ENCODE measurements at places on chromosomes 12 and 14.
A peak's percentile ranks its signal among the peaks of the same experiment; 100 is the strongest.

DNA sequence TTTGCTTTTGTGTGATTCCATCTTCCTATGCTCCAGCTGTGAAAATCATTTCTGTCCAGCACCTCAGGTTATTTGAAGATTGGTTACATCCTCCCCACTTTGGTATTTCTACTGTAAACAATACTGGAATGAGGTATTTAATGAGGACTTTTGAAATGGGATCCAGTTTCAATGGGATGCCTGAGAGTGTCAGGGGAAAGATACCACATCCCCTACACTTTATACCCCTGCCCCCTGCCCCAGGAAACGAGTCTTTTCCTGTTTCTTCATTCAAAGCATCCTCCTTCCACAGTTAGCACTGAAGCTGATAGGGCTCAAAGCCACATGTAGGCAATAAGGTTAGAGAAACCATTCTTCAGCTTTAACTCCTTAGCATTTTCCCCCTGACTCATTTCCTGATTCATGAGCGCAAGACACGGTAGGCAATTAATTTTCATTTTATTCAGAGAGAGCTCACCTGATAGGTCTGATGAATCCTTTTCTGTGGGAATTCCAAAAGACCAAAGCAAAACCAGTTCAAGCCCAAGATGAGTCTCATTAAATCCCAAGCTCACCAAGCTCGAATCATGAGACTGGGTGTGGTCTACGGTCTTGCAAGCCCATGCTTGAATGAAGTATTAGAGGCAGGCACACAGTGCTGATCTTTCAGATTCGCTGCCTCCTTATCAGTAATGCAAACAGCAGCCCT is 143.6 kb upstream of the CRY1 start:
- H3K27ac ChIP-seq: no peak overlapping the region
- H3K36me3 ChIP-seq: no peaks in the 10 kb centered on the region
- no peak overlapping the region for H3K4me3 ChIP-seq

- H3K27ac ChIP-seq: peak overlapping the region; percentile 87
- peak; percentile 93 for DNase-seq
- no peaks in the 10 kb centered on the region for H3K36me3 ChIP-seq
- peaks cover 25% of the 10 kb centered on the region for H3K4me1 ChIP-seq
- H3K4me3 ChIP-seq: peak overlapping the region; percentile 37
- H3K27me3 ChIP-seq: no peaks in the 10 kb centered on the region
Observed at GRCh38 chr14:100067971-100068959, 3.0 kb downstream of the EVL start.

DNA sequence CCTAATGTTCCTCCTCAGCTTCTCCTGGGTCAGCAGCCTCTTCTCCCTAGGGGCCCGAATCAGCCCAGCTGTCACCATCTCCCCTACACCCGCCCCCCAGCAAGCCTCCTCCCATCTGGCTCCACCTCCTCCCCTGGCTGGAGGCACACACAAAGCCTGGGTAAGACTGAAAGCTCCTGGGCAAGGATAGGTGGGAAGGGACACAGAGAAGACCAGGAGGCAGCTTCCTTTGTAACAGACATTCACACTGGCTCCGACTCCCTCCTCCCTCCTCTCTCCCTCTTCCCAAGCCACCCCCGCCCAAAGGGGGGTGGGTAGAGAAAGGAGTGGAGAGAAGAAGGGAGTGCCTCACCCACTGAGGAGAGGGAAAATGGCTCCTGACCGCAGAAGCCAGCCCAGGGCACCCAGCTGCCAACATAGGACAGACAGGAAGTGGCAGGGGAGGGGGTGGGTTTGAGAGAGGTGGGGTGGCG is 4.0 kb downstream of the CHD4 start:
- peak; percentile 49 for DNase-seq
- H3K4me3 ChIP-seq: peak overlapping the region; percentile 29
- H3K27ac ChIP-seq: peak overlapping the region; percentile 18
- no peaks in the 10 kb centered on the region for H3K36me3 ChIP-seq
- no peaks in the 10 kb centered on the region for H3K4me1 ChIP-seq

- no peak overlapping the region for H3K4me3 ChIP-seq
- peak overlapping the region; percentile 14 for H3K27ac ChIP-seq
- DNase-seq: no peak
- H3K4me1 ChIP-seq: no peaks in the 10 kb centered on the region
Observed at GRCh38 chr12:124326871-124327270, 32.0 kb downstream of the RFLNA start.

GRCh38 chr12:51773145-51773869 is 75.2 kb downstream of the FIGNL2 start:
- H3K36me3 ChIP-seq: no peaks in the 10 kb centered on the region
- no peak for DNase-seq
- H3K27ac ChIP-seq: no peak overlapping the region

DNA sequence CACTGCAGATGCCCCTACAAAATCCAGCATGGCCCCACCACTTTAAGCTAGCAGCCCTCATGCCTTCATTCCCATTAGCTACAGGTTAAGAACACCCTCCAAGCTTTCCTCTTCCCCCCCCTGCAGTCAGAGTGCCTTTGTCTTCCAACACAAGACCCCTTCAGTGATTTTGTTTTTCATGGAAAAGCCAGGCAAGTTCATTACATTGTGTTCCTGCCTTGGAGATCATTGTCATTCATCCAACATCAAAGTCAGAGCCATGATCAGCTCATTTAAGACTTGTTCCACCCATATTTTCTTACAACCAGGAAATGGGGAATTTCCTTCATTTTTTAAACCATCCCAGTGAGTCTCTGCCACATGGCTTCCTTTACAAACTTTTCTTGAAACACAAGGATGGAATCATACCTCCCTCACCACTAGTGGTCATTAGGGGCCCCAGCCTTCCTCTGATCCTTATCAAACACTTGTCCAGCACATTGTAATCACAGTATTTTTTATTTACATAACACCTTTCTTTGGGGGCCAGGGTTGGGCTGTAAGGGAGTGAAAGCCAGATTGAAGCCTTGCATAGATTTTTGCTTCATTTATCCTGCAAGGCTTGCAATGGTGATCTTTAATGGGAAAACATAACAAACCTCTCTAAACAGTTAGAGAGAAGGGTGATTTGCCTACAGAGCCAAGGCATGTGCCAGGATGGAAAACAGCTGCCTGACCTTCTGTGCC is 765.3 kb downstream of the MED13L start:
- H3K4me1 ChIP-seq: no peaks in the 10 kb centered on the region
- H3K36me3 ChIP-seq: no peaks in the 10 kb centered on the region
- no peak overlapping the region for H3K27ac ChIP-seq
- H3K4me3 ChIP-seq: no peak overlapping the region

DNA sequence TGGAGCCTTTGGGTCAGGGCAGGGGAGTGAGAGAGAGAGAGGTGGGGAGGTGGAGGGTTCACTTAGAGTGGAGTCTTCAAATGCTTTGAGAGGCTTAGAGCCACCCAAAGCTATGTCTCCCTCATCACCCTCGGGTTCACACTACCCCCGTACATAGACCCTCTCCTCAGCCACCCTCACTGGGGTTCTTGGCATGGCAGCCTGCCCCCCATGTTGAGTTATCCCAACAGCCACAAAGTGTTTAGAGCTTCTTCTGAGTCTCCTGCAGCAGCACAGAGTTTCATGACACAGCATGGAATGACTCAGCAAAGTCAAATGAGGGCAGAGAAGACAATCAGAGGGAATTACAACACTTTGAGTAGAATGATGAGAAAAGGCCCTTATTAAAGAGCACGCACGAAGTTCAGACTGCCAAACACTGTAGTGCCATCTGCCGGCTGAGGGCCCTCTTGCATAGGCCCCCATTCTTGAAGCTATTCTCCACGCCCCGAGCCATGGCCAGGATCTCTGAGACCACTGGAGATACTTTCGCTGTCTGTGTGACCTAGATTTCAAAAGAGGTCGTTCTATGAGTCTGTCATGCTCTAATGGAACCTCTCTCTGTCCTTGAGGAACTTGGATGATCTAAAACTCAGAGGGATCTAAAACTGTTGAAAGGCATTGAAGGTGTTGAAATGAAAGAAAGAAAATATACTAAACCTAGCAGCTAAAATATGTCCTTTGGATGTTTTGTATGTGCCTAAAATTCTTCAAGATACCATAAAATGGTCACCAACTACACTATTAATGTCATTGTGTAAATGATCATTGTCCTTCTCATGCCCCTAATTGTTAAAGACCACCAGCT is 221.9 kb downstream of the PELI2 start:
- no peaks in the 10 kb centered on the region for H3K36me3 ChIP-seq
- DNase-seq: peak; percentile 60
- H3K4me3 ChIP-seq: no peak overlapping the region
- no peaks in the 10 kb centered on the region for H3K4me1 ChIP-seq
- no peaks in the 10 kb centered on the region for H3K27me3 ChIP-seq
- peak overlapping the region; percentile 9 for H3K27ac ChIP-seq

- H3K27me3 ChIP-seq: no peaks in the 10 kb centered on the region
- H3K4me3 ChIP-seq: no peak overlapping the region
- no peak overlapping the region for H3K27ac ChIP-seq
- H3K36me3 ChIP-seq: no peaks in the 10 kb centered on the region
Observed at GRCh38 chr12:11580125-11580751, 69.2 kb upstream of the ETV6 start.

GRCh38 chr12:51391283-51392123 is at the start of gene GALNT6:
TSS of gene GALNT6 (minus strand) at chr12:51391406. CDS start at chr12:51379781, 11,625 bp downstream.
- peak within 1 kb of the TSS; percentile 52 for H3K27ac ChIP-seq
- peak within 1 kb of the TSS; percentile 71 for H3K4me3 ChIP-seq
- peak; percentile 87 for DNase-seq
- H3K4me1 ChIP-seq: peaks cover 9% of the 10 kb centered on the region

DNA sequence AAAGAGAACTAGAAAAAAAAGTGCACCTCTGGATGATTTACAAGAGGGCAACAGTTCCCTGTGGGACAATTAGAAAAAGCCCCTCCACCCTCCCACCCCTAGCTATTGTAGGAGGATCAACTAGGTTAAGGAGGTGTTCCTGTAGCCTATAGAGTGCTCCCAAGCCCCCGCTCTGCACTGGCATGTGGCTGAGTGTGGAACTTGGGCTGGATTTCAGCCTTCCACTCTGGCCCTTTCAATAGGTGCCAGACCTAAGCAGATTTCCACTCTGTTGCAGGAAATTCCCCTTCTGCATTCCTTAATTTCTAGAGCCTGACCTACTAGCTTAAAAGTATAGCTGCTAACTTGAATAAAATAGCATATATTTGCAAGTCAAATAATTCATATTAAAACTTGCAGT is 2.8 kb downstream of the NFATC4 start:
- no peak overlapping the region for H3K27ac ChIP-seq
- peaks cover 16% of the 10 kb centered on the region for H3K4me1 ChIP-seq
- H3K4me3 ChIP-seq: no peak overlapping the region
- no peak for DNase-seq
- H3K36me3 ChIP-seq: no peaks in the 10 kb centered on the region

- no peaks in the 10 kb centered on the region for H3K4me1 ChIP-seq
- H3K27me3 ChIP-seq: no peaks in the 10 kb centered on the region
- no peak overlapping the region for H3K4me3 ChIP-seq
- DNase-seq: no peak
- H3K36me3 ChIP-seq: no peaks in the 10 kb centered on the region
Observed at GRCh38 chr12:128265566-128265965, 1.4 kb upstream of the TMEM132C start.

- no peak overlapping the region for H3K4me3 ChIP-seq
- H3K27me3 ChIP-seq: no peaks in the 10 kb centered on the region
- no peak for DNase-seq
- no peaks in the 10 kb centered on the region for H3K36me3 ChIP-seq
Observed at GRCh38 chr12:68984796-68985573, 52.0 kb upstream of the CPM start.

DNA sequence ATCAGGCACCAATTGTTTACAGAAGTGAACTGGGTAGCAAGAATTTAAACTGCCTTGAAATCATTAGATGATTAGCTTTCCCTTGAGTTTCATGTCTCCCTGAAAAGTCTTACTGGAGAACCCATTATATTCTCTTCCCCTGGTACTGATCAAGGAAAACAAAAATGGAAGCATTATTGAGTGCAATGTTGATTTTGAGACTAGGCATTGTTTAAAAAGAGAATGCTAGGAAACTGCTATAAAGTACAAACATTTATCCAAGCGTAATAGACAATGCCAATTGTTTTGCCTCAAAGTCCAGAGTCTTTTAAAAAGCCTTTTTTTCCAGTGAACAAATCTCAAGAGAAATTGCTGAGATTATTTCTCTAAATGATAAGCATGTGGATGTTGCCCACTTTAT is 197.0 kb downstream of the CCER1 start:
- H3K27me3 ChIP-seq: no peaks in the 10 kb centered on the region
- H3K36me3 ChIP-seq: no peaks in the 10 kb centered on the region
- no peaks in the 10 kb centered on the region for H3K4me1 ChIP-seq
- H3K27ac ChIP-seq: no peak overlapping the region

DNA sequence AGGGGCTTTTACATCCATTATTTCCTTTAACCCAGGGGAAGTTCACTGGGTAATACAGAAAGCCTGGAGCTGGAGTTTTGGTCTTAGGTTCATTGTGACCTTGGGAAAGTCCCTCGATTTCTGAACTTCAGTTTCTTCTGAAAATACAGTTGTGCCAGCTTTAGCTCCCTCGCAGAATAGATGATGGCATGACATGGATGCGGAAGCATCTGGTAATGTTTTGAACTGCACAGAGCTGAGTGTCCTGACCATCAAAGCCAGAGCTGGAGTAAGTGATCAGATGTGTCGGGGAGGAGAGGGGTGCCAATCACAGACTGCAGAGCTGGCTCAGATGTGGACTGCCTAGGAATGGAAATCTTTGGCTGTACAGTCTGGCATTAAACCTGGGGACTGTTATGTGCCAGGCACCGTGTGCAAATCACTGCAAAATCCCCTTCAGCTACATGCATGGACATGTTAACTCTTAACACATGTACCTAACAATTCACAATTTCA is 180.9 kb downstream of the ETV6 start:
- H3K27ac ChIP-seq: peak overlapping the region; percentile 55
- peaks cover 9% of the 10 kb centered on the region for H3K36me3 ChIP-seq
- no peaks in the 10 kb centered on the region for H3K27me3 ChIP-seq
- H3K4me1 ChIP-seq: no peaks in the 10 kb centered on the region
- DNase-seq: no peak

DNA sequence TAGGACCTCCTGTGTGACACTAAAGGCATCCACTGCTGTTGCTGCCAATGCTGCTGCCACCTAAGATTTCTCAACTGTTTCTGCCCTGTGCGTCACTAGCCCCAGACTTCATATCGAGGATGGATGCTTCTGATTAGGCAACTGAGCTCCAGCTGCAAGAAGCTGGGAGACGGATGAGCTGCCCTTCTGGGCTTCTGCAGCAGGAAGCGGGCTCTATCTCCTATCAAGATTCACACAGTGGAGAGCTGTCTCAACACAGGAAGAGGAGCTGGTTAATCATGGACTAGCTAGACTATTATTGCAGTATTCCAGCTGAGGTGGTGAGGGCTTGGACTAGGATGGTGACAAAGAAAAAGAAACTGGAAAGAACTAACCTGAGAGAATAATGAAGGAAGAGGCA is 59.2 kb upstream of the PELI2 start:
- H3K4me1 ChIP-seq: no peaks in the 10 kb centered on the region
- no peaks in the 10 kb centered on the region for H3K27me3 ChIP-seq
- no peak overlapping the region for H3K27ac ChIP-seq
- H3K4me3 ChIP-seq: no peak overlapping the region
- no peak for DNase-seq

DNA sequence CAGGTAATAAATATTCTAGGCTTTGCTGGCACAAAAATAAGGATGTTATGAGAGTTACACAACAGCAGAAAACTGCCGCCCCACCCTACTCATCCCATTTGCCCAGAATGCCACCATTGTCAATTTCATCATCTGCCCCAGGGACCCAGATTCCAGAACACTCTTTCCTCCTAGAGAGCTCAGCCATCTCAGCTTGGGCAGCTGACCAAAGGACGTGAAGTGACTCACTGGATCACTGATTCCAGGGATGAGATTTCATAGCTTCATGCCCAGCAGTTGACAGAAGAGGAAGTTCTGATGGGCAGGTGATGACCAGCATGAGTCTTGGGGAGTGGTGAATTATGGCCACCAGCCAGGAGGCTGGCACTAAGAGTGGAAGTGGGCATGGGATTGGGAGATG is 450.3 kb downstream of the RMST start:
- DNase-seq: no peak
- H3K4me1 ChIP-seq: no peaks in the 10 kb centered on the region
- no peaks in the 10 kb centered on the region for H3K27me3 ChIP-seq
- no peak overlapping the region for H3K27ac ChIP-seq
- no peak overlapping the region for H3K4me3 ChIP-seq
